ENCODE measurements at places on chromosomes 16 and 17. TPM values are rescaled to one million over a fixed set of nuclear protein-coding genes. Genes with fewer than 3 reads are reported as not detected.

Gene STX1B
- 2.6 TPM for total RNA-seq

Gene WFIKKN2
- total RNA-seq = 1.6 TPM

Gene RHOT1
- 48.3 TPM for total RNA-seq

Gene CD79B
- total RNA-seq = 6.8 TPM

Gene SPDYE4
- not detected for total RNA-seq

Gene CCL13
- total RNA-seq = 0.35 TPM

Gene C1QL1
- total RNA-seq = 1.1 TPM

Gene RDM1
- 0.93 TPM for total RNA-seq

Gene ZNF286A
- 26.6 TPM for total RNA-seq

Gene CES5A
- total RNA-seq = not detected

Measured in metanephros (tissue), 2 donors.